Left renal pelvis (tissue), 4 donors: ENCODE measurements at places on chromosomes 12 and 14.
A peak's percentile ranks its signal among the peaks of the same experiment; 100 is the strongest.

- peak; percentile 15 for DNase-seq
Measured at GRCh38 chr12:82593901-82594396, 92.8 kb upstream of the TMTC2 start.

GRCh38 chr14:24331731-24332267, 3.1 kb downstream of the ADCY4 start:
- DNase-seq, result no peak

GRCh38 chr12:105980533-105980932, 158.2 kb downstream of the NUAK1 start:
- DNase-seq, result no peak

GRCh38 chr12:69519871-69520270, 49.7 kb downstream of the FRS2 start:
- no peak for DNase-seq

GRCh38 chr14:52845081-52845480, 53.7 kb upstream of the GNPNAT1 start:
- no peak for DNase-seq

DNA sequence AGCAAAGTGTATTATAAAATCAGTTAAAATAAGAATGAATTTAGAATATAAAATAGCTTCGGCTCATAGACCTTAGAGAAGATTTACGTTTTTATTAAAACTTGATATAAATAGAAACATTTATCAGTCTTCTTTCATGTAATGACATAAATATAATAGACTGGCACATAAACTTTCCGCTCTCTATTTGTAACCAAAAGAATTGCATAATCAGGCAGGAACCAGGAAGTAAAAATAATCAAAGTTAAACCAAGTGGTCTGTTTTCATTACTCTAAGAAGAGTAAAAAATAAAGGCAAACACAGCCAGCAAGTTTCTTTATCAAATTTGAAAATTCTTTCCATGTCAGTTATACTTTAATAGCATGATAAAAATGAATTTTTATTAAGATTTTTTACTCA, 46.3 kb upstream of the ATP2A2 start:
- no peak for DNase-seq

GRCh38 chr14:81710232-81710845, 176.7 kb upstream of the SEL1L start:
- peak; percentile 41 for DNase-seq

GRCh38 chr12:3341594-3341993, 149.4 kb upstream of the PRMT8 start:
- no peak for DNase-seq

DNA sequence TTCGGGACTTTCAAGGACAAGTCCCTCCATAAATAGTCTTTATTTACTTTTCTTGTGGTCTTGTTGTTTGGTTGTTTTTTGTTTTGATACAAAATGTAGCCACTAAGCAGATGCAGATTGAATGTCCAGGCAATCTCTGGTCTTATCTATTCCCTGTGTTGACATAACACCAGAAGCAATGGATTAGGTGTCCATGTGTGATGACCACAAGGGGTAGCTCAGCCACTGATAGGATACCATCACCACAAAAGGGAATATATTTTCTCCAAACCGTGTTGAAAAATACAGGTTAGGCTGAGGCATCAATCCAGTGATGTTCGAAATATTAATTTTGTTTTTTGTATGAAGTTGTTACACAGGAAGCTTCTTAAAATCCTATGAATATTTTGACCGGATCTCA, 196.3 kb downstream of the EPS8 start:
- DNase-seq, result no peak

DNA sequence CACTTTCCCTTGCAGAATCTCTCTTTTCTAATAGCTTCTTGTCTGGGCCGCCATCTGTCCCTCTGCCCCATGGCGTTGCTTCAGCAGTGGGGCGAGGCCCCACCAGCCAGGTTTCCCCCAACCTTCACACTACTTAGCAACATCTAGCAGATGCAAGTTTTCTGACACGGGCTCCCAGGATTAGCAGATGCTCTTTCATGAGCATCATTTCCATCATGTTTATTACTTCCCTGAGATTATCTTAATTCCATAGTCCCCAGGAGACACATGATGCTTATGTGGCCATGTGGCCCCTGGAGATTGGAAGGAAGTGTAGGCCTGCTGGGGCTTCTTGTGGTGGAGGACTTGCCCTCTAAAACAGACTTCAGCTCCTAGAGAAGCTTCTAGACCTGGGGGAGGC, 102.0 kb upstream of the MYL2 start:
- DNase-seq, result no peak

DNA sequence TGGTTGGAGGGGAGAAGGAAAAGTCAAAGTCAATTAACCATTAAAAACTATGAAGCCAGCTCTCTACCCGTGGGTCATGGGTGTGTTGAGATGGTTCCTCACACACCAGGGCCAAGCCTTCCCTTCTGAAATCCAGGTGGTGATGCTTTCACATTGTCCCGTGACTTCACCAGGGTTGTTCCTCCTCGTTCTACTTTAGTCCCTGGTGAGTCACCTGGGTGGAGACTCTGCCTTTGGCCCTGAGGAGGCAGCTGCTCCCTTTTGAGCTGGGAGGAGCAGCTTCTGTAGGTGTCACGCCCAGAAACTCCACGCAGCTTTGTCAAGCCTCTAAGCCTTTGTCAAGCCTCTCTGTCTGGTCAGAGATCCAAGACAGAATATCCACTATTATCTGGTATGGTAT, 348.3 kb downstream of the BMP4 start:
- no peak for DNase-seq

DNA sequence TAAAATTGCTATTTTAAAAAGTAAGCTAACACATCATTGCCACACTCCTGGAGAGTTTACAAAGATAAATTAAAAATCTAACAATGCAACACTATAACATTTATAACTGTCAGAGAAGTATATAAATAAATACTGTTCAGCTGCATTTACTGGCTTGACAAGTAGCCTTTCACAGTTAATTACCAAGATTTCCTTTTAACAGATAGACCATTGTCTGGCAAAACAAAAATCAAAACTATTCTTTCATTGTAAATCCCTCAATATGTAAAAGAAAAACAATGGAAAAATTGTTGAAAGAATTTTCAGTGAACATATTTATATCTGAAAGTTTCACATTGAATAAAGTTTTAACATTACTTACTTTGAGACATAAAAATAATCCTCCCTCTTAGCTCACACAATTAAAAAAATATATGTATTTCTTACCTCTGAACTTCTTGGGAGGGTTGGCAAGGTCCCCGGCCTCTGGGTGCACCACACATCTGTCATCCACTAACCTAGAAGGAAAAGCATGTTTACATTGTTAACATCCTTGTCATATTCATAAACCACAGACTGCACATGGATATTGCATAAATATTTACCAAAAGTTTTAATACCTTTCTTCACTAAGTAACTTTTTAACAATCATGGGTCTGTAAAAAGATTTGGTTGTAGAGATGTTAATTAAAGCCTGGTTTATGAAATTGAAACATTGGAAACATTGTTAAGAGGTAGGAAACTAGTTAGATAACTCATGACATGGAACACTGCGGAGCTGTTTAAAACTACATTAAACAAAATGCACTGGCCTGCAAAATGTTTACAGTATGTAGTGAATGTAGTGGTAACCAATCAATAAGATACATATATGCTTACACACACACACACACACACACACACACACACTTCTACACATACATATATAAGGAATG, 43.0 kb downstream of the ITPR2 start:
- no peak for DNase-seq

DNA sequence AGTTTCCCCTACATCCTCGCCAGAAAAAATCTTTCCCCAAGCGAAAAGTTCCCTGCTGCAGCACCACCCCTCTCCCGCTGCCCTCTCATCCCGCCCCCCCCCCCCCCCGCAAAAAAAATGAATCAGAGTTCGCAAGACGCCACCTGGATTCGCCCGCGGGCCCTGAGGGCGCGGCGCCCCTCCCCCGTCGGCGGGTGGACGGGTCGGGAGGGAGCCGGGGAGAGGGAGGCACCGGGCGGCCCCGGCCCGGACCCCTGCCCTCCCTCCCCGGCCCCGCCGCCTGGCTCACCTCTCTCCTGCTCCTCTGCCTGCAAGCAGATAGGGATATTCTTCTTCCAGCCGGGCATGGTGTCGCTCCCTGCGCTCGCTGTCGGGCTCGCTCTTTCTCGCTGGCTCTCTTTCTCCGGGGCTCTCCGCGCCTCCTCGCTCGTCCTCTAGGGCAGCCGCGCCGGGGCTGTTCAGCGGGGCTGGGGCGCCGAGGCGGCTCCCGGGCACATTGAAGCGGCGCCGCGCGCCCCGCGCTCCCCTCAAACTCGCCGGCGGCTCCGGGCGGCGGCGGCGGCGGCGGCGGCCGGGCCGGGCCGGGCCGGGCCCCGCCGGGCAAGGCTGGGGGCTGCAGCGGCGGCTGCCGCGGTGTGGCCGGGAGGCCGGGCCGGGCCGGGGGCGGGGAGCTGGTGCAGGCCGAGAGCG, 200.3 kb upstream of the CAND1 start:
- peak; percentile 39 for DNase-seq

DNA sequence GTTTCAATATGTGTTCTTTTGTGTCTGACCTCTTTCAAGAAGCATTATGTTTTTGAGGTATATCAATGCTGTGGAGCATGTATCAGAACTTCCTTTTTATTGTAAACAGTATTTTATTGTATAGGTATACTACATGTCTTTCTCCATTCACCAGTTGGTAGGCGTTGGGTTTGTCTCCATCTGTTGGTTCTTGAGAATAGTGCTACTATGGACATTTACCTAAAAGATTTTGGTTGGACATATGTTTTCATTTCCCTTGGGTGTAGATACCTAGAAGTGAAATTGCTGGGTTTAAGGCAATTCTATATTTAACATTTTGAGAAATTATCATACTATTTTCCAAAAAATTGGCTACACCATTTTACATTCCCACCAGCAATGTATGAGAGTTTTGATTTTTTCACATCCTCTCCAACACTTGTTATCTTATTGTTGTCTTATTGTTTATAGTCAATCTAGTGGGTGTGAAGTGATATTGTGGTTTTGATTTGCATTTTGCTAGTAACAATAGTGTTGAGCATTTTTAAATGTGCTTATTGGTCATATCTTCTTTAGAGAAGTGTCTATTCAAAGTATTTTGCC, 409.2 kb downstream of the IPO8 start:
- DNase-seq, result peak; percentile 4

- no peak for DNase-seq
Measured at GRCh38 chr14:106538201-106538600, 1011.8 kb downstream of the TMEM121 start.

DNA sequence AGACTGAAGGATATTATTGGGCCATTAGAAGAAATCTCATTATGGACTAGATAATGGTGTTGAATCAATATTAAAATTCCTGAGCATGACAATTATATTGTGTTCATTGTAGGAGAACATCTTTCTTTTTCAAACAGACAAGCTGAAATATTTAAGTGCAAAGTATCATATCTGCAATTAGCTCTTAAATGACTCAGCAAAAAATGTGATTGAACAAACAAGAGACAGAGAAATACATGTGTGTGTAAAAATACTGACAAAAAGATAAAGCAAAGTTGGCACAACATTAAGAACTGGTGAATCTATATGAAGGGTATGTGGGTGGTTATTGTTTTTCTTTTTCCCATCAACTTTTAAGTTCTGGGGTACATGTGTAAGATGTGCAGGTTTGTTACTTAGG, 9.5 kb downstream of the CEP290 start:
- no peak for DNase-seq

GRCh38 chr14:51368721-51369163, 128.7 kb downstream of the TMX1 start:
- no peak for DNase-seq

DNA sequence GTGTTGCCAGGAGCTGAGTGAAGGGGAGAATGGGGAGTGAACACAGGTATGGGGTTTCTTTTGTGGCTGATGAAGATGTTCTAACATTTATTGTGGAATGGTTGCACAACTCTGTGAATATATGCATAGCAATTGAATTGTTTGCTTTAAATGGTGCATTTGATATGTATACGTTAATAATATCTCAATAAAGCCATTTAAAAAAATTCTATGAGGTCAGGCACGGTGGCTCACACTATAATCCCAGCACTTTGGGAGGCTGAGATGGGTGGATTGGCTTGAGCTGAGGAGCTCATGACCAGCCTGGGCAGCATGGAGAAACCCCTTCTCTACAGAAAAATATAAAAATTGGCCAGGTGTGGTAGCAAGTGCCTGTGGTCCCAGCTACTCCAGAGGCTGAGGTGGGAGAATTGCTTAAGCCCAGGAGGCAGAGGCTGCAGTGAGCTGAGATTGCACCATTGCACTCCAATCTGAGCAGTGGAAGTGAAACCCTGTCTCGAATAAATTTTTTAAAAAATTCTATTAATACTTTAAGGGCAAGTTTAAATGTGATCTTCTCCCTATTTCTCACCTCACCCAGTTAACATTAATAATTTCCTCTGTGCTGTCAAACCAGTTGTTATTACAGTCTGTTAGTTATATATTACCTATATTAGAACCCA, 65.3 kb downstream of the DENND5B start:
- DNase-seq, result no peak

DNA sequence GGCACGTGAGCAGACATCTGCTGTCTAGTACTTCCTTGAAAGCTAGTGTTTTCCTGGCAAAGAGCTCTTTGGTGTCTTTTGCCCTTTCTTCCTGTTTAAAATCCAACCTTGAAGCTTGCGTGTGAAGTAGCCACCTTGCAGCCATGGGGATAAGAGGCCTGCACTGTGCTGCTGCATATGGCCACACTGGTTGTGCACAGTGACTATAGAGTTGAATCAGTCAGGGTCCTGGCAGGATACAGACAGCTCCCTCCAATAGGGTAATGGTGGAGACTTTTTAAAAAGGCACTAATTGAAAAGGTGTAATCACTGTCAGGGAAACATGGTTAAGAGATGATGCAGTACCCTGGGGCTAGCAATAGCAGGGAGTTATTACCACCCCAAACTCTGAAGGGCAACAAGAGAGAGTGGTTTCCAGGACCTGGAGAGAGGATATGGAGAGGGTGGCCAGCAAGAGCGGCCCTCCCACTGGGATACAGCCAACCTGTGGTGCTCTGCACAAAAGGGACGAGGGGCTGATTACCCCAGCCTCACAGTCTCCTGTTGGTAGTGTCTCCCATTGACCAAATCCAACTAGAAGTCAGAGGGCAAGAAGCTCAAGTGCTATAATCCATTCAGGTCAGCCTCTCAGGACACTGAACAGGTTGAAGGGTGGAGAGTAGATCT, 4.8 kb upstream of the GLT8D2 start:
- no peak for DNase-seq

GRCh38 chr14:55138091-55138490, 9.0 kb downstream of the LGALS3 start:
- DNase-seq, result no peak

DNA sequence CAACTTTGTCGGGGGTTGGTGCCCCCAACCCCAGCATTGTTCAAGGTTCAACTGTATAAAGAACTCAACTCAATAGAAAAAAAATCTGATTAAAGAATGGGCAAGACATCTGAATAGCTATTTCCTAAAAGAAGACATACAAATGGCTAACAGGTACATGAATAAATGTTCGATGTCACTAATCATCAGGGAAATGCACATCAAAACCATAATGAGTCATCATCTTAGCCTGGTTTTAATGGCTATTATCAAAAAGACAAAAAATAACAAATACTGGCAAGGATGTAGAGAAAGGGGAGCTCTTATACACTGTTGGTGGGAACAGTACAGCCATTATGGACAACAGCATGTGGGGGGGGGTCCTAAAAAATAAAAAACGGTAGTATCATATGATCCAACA, 28.7 kb downstream of the NPAS3 start:
- DNase-seq, result no peak

- no peak for DNase-seq
Measured at GRCh38 chr12:77974645-77975044, 144.0 kb downstream of the NAV3 start.
